Activated CD4-positive, alpha-beta T cell treated with anti-CD3 and anti-CD28 coated beads, Interleukin-2, amount 10 ng/mL, durations not matched to agents 7 days and 5 days (primary cell): ENCODE measurements at places on chromosomes 4 and X.

DNA sequence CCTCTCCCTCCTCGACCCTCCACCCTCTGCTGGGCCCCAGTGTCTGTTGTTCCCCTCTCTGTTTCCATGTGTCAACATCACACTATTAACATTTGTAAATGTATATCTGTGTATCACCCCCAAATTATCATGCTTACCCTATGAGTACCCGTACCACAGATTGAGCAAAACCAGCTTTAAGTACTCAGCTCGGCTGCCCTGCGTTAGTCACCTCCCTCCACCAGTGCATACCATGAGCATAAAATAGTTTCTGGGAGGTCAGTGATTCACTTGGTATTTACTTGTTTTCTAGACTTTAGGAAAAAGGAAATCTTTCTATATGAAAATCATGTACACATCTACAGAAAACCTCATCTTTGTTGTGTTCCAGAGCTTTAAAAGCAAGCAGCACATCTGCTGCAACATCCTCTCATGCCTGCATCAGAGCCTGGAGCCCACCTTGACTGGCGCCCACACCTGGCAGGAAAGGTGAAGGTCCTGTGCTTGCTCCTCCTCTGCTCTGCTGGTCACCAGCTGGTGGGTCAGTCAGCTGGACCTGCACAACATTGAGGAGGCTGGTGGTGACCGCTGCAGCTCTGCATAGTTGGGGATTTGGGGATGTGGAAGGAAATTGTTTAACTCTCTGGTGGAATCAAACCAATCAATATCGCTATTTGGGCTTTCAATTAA is 214.4 kb upstream of the KLF3 start:
- no peak for DNase-seq

DNA sequence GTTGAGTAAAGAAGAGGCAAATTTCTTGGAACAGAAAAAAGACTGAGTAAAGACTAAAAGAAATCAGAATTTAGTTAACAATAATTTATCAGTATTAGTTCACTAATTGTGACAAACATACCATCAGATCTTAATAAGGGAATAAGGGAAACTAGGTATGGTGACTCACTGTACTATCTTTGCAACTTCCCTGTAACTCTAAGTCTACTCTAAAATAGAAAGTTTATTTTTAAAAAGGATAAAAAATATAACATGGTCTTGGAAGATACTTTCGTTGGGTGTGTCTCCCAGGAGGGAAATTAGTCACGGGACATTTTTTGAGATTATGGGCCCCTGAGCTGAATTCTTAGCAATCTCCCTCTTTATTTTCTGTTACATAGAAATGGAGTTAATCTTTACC is 97.3 kb downstream of the EMCN start:
- DNase-seq: no peak

GRCh38 chr4:5952286-5952974 is 59.5 kb upstream of the CRMP1 start:
- DNase-seq: no peak

- no peak for DNase-seq
Observed at GRCh38 chr4:81599742-81600380, 128.2 kb upstream of the RASGEF1B start.

GRCh38 chr4:15691346-15692135 is 9.9 kb downstream of the FAM200B start:
- no peak for DNase-seq

GRCh38 chr4:143482840-143483239 is 30.7 kb upstream of the SMARCA5 start:
- DNase-seq: no peak

GRCh38 chrX:124250835-124251437 is 81.5 kb upstream of the TEX13D start:
- DNase-seq: no peak

GRCh38 chr4:84691800-84692199 is 108.9 kb downstream of the CDS1 start:
- no peak for DNase-seq

- no peak for DNase-seq
Observed at GRCh38 chr4:25310803-25311166, 1.8 kb upstream of the ZCCHC4 start.

DNA sequence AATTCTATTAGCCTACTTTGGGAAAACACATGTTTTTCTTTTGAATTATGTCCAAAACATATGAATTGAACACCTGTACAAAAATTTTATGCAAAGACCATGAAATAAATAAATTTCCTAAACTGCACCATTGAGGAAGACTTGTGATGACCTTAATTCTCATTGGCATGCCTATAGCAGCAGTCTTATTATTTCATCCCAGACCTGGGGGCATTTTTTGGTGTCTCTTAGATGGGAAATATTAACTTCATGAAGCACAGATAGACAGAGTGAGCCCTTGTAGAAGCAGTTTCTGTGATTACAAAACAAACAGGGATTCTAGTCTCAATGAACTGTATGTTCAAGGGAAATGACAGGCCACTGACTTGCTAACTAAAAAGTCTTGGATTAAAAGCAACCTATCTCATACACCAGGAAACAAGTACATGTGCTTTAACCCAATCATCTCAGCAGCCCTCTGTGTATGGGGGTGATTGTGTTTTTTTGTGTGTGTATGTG is 32.0 kb upstream of the HPGD start:
- DNase-seq: no peak

- DNase-seq: no peak
Observed at GRCh38 chr4:148254621-148255343, 187.4 kb downstream of the NR3C2 start.

GRCh38 chr4:161990721-161991120 is 173.1 kb downstream of the FSTL5 start:
- no peak for DNase-seq

DNA sequence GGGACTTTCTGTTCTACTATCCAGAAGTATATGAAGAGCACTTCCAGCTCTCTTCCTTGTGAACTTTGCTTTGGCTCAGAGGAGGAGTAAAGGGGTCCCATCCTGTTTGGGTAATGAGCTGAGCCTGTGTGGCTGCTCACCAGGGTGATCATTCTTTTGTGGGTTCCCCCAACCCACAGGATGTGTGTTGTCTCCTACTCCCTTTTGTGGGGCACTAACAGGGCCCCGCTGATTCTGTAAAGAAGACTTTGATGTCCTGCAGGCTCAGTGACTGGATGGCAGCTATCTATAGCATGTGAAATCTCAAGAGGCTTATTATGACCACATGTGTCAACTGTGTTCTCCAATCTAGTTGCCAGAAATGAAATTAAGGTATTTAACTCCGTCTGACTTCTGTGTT is 40.8 kb downstream of the ZNF518B start:
- DNase-seq: peak; percentile 58

DNA sequence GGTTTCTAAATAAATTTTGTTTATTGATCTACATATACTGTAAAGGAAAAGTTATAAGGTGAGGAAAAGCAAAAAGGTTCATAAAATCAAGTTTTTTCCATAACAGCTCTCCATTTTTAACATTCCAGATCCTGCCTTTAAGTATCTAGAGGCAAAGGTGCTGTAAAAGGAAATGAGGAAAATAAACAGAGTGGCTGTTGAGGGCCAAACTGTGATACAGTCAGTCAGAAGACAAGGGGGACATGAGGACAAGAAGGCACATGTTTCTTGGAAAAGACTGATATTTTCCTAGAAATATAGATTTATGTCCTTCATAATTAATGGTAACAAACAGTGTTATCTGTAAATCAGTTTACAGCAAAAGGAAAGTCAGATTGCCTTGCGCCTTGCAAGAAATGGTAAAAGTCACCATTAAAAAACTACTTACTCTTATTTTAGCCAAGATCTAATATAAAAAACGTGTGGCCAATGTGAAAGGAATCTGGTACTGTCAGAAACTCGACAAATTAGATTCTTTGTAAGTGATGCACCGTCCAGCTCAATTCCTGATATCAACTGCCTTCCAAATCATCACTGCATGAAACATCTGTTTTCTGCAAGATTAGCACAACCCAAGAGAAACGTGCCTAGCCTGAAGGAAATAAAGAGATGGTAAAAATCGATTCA is 34.0 kb upstream of the VEGFD start:
- no peak for DNase-seq

DNA sequence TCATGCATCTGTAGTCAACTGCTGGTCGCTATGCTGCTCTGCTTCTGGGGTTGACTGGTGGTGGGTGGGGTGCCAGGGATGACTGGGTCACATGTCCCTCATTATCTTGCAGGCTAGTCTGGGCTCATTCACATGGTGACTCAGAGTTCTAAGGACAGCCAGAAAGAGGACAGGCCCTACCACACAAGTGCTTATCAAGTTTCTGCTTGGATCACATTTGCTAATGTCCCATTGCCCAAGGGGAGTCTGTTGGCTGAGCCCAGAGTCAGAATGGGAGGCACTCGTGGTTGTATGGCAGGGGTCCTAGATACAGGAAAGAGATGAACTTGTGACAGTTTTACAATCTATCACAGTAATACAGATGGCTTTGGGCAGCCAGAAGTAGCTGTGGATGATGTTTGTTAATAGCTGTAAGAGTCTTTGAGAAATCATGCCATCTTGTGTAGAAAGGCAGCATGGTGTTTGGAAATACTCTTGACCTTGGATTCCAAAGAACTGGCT is 221.3 kb downstream of the GPAT3 start:
- no peak for DNase-seq

- DNase-seq: no peak
Observed at GRCh38 chr4:187470061-187470460, 525.5 kb upstream of the ZFP42 start.

DNA sequence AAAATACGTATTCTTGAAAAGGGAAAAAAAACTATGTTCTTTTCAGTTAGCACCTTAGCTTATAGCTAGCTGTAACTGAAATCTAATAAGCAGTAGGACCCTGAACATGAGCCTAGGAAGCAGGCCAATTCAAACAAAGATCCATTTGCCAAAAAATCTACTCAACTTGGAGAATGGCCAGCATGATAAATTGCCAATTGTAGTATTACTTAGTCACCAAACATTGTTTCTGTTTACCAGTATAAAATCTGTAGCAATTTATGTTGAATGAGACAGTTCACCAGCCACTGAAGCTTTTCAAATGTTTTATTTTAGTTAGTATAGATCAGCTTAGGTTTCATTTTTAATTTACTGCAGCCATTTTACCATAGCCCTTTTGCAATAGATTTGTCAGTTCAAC is 323.6 kb upstream of the DIPK2B start:
- no peak for DNase-seq

DNA sequence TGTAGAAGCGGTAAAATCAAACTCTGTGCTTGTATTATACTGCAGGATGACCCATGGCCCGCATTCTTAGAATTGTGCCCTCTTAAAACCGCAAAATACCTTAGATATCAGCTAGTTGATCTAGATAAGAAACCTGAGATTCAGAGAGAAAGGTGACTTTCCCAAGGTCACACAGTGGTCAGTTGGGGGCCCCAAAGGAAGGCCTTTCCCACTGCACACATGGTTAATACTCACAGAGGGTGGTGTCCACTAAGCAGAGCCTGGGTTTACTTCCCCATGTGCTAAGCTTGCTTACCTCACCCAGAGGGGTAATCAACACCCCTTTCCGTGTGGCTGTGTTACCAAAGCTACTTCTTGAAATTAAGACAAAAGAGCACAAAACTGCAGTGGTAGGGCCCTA is 66.3 kb downstream of the RBM47 start:
- DNase-seq: no peak

GRCh38 chr4:85147481-85148076 is 181.1 kb upstream of the WDFY3 start:
- peak; percentile 21 for DNase-seq

- DNase-seq: no peak
Observed at GRCh38 chr4:85812776-85813175, 337.8 kb downstream of the ARHGAP24 start.

DNA sequence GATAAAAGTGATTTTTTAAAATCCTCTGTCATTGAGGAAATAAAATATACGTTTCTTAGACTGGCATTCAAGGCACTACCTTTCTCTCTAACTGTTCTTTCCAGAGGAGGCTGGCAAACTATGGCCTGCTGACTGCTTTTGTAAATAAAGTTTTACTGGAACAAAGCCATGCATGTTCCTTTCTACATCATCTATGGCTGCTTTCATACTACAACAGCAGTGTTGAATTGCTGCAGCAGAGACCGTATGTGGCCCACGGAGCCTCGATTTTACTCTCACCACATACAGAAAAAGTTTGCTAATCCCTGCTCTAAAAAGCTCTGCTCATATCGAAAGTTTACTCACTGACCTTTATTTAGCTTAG is 20.2 kb downstream of the SETD7 start:
- no peak for DNase-seq

- DNase-seq: no peak
Observed at GRCh38 chr4:4344915-4345527, 41.9 kb upstream of the NSG1 start.

DNA sequence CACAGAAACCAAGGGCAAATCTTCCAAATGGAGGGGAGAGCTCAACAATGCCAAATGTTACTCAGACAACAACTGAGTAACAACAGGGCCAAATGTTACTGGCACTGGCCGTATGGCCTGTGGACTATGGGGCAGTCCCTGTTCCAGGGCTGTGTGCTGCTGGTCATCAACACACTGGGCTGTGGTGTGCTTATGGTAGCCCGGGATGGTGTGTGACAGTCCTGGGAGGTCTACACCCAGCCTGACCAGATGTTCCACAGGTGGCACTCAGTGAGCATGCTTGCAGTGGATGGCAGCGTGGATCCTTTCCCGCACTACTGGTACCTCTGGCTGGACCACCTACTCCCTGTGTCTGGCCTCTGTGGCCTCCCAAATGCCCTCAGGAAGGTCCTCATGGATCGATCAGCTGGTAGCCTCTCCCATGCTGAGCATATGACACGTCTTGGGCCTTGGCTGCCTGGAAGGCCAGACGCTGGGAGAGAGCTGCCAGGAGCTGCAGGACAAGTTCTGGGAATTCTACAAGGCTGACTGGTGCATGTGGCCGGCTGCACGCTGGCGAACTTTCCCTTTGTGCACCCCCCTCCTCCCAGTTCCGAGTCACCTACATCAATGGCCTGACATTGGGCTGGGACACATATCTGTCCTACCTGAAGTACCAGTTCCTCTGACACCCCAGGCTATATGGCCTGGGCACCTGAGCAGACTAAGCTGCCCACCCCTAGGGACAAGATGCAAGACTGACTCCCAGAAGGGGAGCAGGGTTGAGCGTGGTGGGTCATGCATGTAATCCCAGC is 59.7 kb upstream of the IQSEC2 start:
- DNase-seq: no peak

DNA sequence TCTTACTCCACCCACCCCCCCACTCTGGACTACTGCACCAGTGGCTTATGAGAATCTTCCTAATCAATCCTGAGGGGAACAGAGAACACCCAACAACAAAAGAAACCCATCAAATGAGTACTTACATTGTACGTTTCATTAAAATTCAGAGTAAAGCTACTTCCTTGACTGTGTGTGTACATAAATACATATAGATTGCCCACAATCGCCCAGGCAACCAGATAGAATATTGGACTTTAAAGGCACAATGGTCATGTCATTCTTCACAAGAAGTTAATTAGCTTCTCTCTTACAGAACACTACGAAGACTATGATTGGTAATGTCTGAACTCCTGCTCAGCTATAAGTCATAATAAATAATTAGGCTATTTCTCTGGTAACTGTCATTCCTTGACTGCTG is 12.2 kb upstream of the ATP11C start:
- DNase-seq: no peak
